Stimulated activated CD8-positive, alpha-beta memory T cell treated with anti-CD3 and anti-CD28 coated beads, Interleukin-4, amount 100 ng/mL, for 4 hours (primary cell): ENCODE measurements at places on chromosomes 7 and 10.
A peak's percentile ranks its signal among the peaks of the same experiment; 100 is the strongest.

DNA sequence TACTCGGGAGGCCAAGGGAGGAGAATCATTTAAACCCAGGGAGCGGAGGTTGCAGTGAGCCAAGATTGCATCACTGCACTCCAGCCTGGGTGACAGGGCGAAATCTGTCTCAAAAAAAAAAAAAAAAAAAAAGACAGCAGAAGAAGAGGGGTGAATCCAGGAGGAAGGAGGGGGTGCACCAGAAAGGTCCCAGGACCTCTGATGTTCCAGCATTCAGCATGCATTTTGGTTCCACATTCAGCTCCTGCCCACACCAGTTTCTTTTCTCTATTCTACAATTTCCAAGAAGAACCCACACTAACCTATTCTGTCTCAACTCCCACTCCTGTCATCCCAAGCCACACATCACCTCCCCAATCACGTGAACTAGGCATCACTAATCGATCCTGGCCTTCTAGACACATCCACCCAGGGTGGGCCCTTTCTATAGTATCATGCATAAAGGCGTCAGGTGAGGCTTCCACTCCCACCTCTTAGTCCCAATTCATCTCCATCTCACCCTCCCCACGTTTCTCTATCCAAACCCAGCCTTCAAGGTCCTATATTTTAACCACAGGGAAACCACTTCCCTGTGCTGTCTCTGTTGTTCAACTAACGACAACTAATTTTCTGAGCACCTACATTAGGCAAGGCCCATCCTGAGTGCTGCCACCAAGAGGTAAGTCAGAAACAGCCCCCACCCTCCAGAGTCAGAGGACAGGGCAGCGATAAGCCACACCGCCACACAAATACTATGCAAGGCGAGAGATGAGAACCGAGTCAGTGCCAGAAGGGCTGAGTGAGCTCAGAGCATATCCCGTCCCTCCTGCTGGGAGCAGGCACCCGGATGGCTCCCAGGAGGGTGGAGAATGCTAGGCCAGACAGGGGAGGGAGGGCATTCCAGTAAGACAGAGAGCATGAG lies 2.2 kb downstream of the ANXA11 start:
- DNase-seq, result no peak

- DNase-seq, result no peak
These were observed 348.6 kb downstream of the ANKRD7 start for GRCh38 chr7:118573085-118573484.

GRCh38 chr10:55897490-55897921 lies 463.6 kb downstream of the ZWINT start:
- DNase-seq, result no peak

GRCh38 chr7:135463908-135464307 lies 46.0 kb downstream of the CNOT4 start:
- DNase-seq, result no peak

GRCh38 chr7:31091924-31092434 lies 39.9 kb downstream of the ADCYAP1R1 start:
- DNase-seq, result no peak

- DNase-seq, result no peak
These were observed 149.4 kb upstream of the NPS start for GRCh38 chr10:127399668-127400067.

DNA sequence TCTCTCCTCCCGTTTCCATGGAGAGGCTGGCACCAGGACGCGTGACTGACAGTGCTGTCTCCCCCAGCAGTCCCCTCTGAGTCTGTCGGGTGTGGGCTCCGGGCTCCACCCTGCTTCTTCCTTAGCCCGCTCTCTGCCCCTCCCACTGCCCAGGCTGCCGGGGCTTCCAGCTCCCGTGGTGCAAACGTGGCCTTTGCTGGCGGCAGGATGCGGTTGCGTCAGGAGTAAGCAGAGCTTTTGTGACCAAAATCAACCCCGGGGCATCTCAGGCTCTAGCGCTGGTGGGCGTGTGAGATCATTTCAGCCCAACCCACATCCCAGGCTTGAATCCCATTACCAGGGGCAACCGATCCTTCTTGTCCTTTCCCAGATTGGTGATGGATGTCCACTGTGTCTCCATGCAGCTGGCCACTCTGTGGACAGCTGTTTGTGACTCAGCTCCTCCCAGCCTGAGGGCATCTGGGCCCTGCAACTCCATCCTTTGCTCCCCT lies 28.2 kb downstream of the PTPRE start:
- no peak for DNase-seq

GRCh38 chr7:149776289-149776688 lies 2.9 kb upstream of the ZNF467 start:
- DNase-seq, result no peak

DNA sequence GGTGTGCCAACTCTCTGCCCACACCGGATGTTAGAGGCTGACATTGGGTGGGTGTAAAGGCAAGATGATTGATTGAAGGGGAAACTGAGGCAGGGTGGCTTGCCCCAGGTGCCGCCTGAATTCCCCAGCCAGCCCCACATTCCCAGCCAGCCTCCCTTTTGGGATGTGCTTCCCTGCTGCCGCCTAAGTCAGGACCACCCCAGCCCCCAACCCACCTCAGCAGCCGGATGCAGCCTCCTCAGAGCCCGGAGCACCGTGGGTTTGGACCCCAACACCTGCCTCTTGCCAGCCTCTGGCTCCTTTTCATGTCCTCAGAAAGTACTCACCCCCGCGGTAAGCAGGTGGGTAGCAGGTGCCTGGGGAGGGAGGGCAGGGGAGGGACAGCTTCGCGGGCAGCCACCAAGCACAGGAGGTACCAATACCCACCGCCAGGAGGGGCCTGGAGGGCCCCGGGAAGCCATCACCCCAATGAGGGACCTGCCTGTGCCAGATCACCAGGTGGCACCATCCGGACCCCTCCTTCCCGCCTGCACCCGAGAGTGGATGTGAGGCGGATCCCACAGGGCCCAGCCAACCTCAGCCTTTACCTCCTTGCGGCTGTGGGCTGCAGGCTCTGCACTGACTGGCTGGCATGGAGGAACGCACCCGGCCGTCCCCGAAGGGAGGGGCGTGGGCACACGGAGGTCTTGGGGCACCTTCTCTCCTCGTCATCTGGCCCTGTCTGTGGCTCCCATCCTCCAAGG lies 60.5 kb downstream of the PWWP2B start:
- DNase-seq, result no peak

DNA sequence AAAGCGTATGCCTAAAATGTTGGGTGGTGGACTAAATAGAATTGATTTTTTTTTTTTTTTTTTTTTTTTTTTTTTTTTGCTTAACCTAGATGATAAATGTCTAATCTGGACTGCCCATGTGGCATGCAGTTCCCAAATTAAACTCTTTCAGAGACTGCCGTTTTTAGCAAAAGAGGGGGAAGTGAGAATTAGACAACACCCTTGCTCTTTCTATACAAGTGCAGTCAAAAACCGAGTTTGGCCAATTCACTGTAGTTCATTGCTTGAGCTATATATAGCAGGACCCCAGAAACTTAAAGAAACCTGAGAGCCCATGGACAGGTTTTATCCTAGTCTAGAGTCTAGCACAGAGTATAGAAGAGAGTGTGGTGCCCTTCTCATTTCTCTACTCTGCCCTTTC lies 141.9 kb downstream of the GRM3 start:
- no peak for DNase-seq

GRCh38 chr10:125160856-125161706 lies 718 bp upstream of the CTBP2 start:
- no peak for DNase-seq

DNA sequence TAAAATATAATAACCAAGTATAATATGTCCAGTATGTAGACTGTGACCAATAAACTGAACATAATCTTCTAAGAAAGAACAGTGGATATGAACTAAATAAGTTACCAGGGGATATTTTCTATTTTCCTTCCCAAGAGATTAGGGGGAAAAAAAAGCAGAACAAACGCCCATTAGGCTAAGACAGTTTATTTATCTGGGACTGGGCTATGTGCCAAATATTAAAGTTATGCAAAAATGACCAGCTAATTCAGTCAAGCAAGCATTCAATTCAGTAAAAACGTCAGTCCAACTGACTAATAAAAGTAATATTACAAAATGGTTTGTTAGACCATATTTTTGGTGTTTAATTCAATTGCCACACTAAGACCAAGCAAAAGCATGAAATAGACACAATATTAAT lies 122.2 kb downstream of the TSPAN12 start:
- no peak for DNase-seq

- no peak for DNase-seq
These were observed 368.4 kb downstream of the ARL4A start for GRCh38 chr7:13055732-13056368.

DNA sequence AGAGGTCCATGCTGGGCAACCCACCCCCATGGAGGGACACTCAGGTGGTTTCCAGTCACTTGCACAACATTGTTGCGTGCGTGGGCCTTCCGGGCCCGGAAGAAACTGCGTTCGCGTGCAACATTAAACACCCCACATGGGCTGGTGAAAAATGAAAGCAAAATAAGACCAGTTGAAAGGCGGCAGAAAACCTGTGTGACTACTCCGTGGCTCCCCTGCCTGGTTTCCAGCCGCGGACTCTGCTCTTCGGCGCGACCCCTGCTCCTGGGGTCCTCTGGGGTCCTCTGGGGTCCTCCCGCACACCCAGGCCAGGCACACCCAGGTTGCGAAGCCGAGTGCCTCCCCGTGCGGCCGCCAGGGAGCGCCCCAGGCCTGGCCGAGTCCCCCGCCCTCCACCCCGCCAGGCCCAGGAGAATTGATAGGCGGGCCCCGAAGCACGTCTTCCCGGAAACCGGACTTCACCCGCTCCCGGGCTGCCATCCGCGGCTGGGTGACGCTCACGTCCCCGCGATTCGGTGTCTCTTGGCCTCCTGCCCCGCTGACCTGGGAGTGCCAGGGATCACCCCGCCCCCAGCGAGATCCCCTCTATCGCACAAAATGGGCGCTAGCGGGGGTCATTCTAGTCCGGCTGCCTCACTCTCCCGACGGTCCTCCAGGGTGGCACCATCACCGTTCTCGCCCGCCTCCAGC lies 1.9 kb upstream of the SH2D4B start:
- peak; percentile 53 for DNase-seq

DNA sequence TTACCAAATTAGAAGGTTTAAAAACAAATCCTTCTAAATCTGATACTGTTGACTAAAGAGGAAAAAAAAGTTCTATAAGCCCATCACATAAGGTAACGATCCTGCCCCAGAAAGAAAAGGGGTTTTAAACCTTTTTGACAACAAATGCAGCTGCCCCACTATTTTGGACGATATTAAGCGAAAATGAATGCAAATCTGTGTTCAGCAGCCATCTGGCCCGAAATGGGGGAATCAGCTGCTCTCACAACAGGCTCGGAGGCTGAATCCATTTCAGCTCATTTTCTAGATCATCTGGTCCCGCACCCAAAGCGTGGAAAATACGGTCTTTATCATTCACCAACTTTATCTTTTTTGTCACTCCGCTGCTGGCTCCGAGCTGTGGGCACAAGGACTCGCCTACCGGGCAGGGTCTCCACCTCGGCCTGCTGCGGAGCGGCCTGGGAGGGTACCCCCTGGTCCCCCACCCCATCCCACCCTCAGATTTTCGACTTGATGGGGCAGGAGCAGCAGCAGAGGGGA lies 2.4 kb upstream of the EBF3 start:
- no peak for DNase-seq

DNA sequence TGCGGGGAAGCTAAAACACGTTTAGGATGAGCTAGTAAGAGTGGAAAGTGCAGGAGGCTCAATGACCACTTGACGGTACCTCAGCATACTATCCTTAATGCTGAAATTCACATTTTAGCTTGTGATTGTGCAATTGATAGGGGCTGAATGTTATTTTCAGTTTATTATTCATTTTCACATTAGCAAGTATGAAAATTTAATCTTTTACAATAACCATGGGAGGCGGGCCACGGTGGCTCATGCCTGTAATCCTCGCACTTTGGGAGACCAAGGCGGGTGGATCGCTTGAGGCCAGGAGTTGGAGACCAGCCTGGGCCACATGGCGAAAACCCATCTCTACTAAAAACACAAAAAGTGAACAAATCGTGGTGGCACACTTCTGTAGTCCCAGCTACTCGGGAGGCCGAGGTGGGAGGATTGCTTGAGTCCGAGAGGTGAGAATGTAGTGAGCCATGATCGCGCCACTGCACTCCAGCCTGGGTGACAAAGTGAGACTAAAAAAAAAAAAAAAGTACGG lies 22.0 kb upstream of the ANLN start:
- no peak for DNase-seq

DNA sequence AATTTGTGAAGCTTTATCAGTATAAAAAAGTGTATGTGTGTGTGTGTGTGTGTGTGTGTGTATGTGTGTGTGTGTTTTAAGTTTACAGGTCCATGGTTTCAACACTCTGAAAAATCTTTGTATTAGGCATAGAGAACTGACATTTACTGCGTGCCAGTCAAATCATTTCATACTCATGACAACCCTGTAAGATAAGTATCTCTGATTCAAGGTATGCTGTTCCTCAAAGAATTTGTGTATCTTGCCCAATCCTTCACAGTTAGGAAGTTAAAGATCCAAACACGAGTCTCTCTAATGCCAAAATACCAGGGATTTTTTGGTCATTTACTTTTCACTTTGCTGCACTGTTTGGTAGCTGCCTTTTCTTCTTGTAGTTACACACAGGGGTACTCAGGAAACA lies 1121.3 kb upstream of the AUTS2 start:
- DNase-seq, result no peak

DNA sequence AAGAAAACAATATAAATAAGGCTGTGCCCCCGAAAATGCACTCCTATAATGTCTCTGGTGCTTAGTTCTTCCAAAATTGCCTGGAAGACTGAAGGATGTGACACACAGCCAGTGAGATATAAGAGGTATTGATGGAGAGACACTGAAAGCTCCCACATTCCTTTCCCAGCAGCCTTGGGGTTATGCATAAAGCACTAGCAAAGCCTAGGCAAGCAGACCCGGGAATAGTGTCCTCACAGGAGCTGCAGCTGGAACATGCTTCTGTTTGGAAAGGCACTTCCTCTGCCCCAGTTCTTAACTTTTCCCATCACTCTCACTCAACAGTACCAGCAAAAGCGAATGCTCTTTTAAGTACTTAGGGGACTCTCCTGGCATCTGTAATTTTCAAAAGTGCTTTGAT lies 178.0 kb downstream of the AMPH start:
- DNase-seq, result no peak

DNA sequence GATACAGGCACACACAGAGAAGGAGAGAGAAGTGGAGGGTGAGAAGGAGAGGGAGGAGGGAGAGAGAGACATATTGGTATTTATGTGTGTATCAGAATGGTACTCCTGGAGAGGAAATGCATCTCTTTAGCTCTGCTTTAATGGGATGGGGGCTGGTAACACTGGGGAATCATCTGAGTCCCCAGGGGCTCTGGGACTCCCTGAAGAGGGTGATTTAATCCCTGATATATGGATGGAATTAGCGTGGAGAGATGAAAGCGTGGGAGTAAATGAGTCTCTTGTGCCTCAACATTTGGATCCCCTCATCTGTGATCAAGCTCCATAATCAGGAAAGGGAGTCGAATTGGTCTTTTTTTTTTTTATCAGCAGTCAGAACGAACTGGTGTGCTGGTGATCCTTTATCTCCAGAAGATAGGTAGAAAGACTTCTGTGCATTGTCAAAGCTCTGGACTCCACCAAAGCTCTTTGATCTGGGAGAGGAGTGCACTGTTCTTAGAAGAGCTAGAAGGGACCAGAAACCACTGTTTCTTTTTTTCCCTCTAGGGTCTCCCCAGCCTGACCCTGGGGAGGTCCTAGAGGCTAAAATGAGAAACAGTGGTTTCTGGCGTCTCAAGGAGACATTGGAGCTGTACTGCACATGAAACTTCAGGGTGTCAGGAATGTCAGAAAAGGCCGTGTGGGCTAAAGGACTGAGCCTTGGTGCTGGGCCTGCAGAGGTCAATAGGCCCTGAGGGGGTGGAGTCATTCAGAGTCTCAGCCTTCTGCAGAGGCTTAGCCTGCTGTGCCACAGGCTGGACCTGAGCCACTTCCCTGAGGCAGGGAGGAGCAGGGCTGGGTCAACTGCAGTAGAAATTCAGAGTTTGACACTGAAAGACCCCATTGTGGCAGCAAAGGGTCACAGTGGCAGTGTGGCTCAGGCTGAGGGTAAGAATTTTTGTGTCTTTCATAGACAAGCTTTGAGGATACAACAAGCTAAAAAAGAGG lies 234.4 kb upstream of the SLC26A5 start:
- no peak for DNase-seq
